ENCODE measurements at places on chromosomes 5 and 9.

DNA sequence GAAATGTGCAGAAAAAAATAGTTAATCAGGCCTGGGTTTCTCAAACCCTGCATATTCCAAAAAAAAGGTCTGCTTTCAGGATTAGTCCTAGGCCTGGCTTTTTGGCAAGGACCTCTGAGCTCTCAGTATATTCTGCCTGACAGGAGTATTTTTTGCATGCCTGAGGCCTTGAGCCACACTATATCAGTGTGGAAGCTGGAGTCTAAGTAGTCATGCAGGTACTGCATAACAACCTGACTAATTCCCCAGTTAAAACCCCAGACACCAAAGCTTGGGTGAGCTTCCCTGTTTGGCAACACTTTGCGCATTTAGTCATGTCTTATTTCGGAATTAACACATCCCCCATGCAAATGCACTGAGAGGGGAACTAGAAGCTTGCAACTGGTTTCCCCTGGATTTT, 359.5 kb downstream of the CETN3 start:
- DNase-seq = no peak

- no peak for DNase-seq
Observed at GRCh38 chr5:132886064-132886823, 12.8 kb downstream of the LEAP2 start.

DNA sequence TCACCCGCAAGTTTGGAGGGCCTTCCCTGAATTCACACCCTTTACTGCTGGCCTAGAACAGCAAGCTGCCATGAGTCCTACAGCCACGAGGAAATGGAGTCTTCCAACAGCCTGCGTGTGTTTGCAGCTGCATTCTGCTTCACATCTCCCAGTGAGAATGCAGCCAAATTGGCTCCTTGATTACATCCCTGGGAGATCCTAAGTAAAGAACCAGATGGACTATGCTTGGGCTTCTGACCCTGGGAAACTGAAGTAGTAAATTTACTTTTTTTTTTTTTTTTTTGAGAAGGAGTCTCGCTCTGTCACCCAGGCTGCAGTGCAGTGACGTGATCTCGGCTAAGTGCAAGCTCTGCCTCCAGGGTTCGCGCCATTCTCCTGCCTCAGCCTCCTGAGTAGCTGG, 617.0 kb upstream of the CDH18 start:
- DNase-seq = no peak

- DNase-seq = no peak
Observed at GRCh38 chr9:126925876-126926275, 11.3 kb downstream of the RALGPS1 start.

DNA sequence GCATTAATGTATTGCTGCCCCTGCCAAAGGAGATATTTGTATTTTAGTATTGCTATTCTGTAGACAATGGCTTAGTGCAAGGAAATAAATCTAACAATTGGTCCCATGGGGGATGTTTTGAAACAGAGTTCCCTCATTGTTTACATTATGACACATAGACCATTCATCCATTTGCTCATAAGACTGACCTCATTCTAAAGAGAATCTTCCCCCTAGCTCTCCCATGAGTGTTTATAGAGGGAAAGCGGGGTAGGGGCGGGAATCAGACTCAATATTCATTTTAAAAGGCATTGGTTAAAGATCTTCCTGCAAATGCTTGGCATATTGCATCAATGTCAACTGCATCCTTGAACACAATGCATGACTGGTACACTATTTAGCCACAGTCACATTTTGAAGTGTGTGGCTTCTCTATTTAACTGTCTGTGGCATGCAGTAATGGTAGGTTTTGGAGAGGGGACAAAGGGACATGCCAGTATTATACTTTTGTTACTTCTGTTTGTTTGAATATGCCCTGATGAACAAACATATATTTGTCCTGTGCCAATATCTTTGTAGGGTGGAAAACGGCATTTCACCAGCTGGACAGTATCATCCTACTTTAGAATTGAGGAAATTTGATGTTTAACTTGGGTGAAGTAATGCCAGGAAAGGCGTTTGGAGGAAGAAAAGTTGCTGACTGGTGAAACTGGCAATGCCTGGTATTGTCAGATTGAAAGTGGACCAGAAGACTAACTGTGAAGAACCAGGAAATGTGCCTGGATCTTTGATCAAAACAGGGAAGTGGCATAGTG, 84.1 kb upstream of the MEGF10 start:
- no peak for DNase-seq

Measured in NCI-H1436 (cell line).